ENCODE measurements at places on chromosomes 2 and 18.

DNA sequence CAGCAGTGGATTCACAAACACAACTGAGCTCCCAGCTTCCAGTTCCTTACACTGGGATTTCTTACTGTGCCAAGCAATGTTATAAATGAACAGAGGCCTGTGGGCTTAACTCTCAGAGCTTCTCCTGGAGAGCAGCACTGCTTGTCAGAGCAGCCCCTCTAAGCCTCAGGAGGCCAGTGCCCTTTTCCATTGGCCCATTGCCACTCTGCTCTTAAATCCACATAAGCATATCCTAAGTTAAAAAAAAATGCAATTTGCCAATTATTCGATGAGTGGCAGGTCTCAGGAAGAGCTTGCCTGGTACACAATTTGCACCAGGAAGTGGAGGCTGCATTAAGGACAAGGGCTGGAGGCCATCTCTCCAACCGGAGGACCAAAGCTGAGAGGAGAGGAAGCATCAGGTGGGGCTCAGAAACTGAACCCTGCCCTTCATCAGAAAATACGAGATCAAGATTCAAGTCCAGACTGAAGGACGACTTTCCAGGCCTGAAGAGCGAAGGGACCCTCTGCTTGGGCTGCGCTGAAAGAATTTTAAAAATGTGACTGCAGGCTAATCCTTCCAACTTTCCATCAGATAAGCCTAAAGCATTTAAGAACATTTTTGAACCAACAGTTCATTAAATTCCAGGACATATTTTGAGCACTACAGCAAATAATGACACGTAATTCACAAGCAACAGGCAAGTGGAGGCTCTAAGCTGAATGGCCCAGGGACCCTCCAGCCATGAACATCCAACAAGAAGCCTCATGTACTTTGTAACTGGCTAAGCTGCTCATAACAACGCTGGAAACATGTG lies 28.4 kb upstream of the PXDN start:
- no peak for DNase-seq

- DNase-seq: no peak
These were observed 980.1 kb upstream of the POU3F3 start for GRCh38 chr2:103873716-103874351.

DNA sequence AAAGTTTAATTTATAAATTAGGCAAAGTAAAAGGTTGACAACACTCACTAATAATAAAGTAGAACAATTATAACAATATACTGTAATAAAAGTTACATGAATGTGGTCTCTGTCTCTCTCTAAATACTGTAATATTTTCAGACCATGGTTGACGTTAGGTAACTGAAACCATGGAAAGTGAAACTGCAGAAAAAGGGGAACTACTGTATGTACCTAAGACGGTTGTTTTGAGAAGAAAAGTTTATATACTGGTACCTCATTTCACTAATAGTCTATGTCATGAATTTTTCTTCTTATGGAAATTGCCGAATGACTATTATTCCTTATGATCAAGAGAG lies 166.7 kb upstream of the ZNF521 start:
- no peak for DNase-seq

DNA sequence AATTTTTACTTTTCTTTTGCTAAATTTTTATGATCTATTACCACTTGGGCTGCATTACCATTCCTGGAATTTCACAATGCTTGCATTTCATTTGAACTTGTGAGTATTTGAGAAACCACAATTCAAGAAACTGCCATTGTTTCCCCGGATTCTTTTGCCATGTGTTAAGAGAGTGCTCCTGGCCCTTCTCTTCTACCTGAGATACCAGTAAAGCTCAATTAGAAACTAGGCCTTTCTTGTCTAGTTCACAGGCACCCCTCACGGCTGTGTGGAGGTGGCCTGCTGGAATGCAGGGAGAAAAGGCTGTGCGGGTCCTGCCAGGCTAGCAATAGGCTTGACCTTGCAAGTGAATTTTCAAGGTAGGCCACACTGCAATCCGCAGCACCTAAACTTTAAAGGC lies 40.8 kb downstream of the ZEB2 start:
- DNase-seq: no peak

DNA sequence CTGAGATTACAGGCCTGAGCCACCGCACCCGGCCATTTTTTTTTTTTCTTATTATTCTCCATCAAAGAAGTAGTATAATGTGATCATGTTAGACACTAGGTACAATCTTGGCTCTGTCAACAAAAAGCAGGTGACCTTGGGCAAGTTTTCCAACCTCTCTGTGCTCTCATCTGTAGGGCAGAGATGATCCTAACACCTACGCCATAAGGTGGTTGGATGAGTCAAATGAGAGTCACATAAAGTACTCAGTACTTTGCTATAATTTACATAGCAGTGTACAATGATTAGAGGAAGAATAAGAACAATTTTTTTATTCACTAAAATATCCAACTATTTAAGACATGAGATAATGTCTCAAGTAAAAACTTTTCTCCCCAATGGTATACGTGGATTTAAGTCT lies 128.6 kb downstream of the TGIF1 start:
- no peak for DNase-seq

GRCh38 chr2:170202437-170202836 lies 24.5 kb downstream of the MYO3B start:
- DNase-seq: no peak

DNA sequence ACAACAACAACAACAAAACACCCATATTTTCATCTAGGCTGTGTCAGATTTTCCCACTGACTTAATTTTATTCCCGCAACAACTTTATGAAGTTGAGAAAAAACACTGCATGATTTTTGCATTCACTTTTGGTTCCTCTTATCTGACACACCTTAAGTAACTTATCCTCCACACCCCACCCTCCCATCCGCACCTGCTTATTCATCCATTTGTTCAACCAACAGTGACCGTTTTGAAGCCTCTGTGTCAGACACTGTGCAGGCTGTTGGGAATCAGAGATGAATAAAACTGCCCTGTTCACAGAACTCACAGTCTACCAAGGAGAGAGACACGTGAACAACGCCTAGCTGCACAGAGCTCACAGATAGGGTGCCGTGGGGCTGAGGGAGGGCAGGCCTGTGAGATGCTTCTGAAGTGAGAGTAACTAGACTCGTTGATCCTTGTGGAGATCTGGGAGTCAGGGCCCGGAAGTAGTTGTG lies 7.4 kb downstream of the CNNM4 start:
- no peak for DNase-seq

- no peak for DNase-seq
These were observed 19.7 kb downstream of the CCDC102B start for GRCh38 chr18:68817584-68817983.

DNA sequence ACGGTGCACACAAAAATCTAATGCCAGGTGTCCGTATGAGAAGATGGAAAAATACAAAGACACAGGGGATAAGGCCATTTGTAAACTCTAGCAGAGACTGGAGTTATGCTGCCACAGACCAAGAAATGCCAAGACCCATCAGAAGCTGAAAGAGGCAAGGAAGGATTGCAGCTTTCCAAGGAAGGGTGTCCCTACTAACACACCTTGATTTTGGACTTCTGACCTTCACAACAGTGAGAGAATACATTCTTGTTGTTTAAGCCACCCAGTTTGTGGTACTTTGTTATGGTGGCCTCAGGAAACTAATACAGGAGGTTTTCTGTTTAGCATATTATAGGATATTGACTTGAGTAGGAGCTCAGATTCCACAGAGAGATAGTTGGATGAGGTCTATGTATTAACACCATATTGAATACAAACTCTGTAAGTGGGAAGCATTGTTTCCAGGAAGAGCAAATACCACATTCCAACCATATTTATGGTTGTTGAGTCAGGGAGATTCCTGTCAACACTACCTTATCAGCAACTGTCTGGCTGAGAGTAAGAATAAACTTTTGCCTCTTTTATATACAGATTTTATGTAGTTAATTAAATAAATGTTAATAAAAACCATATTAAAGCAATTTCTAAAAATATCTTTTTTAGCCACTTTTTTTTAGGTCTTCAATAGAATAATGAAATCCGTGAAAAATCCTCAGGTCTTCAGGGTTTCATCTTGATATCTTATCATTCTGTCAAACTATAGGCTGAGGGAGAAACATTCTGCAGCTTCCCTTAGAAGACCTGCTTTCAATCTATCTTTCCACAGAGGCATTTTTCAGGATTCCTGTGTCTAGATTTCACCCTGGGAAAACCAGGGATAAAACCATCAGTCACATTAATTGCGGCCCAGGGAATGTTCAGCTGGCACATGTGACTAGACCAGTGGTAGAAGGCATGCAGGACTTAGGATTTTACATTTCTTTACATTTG lies 35.4 kb upstream of the HNMT start:
- DNase-seq: no peak
